Cortex of kidney (tissue), 1 donor: ENCODE measurements at places on chromosomes 2 and 18.

DNA sequence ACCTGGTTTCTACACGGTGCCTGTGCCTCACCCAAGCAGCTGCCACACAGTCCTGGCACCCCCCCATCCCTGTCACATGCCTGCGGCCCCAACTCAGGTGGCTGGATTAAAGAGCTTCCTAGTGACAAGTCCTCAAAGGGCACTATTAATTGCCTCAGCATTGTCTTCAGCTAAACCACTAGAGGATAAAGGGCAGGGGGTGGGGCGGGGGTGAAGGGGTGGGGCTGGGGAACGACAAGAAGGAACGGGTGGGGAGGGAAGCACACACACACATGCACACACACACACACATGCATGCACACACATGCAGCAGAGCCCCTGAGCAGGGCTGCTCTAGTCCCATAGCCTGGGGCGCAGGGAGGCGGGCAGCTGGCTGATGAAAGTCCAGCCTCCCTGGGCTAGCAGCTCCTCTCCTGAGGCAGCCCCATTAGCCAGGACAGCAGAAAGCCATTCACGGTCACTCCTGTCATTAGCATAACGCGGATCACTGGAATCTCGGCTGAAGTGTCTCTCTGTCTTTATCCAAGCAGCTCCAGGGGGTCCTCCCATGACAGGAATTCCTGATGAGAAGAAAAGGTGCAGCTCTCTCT lies 7.4 kb upstream of the TEX261 start:
- DNase-seq = no peak

- no peak for DNase-seq
Observed at GRCh38 chr2:162839419-162839818, 852 bp upstream of the KCNH7 start.

DNA sequence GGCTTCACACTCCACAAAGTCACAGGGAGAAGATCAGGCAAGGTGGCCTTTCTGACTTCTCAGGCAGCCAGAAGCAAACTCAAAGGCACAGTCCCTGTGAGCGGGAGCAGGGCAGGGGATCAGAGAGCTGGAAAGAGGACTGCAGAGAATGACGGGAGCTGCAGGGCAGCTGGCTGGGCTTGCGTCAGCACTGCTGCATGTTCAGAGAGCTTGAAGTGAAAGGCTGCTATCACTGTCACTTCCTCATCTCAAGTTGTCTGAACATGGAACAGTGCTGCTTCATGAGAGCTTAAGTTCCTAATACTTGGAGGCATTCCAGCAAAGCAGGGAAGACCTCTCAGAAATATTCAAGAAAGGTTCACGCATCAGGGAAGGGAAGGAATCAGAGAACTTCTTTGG lies 20.4 kb downstream of the TGFBRAP1 start:
- no peak for DNase-seq

- no peak for DNase-seq
Observed at GRCh38 chr2:109213646-109214433, 84.8 kb downstream of the SH3RF3 start.

DNA sequence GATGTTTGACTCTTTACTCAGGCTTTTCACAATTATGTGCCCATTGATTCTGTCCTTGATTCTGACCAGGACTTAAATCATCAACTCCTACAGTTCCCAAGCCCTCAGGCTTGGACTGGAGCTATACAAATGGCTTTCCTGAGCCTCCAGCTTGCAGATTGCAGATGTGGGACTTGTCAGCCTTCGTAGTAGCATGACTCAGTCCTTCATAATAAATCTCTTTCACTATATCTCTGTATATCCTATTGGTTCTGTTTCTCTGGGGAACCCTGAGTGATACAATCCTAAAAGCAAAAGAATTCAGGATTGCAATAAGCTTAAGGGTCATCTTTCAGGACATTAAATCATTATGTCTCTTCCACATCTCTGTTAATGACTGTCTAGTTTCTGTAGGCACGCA lies 356.6 kb downstream of the RIT2 start:
- DNase-seq = no peak
